ENCODE measurements at places on chromosomes 13 and 19.

DNA sequence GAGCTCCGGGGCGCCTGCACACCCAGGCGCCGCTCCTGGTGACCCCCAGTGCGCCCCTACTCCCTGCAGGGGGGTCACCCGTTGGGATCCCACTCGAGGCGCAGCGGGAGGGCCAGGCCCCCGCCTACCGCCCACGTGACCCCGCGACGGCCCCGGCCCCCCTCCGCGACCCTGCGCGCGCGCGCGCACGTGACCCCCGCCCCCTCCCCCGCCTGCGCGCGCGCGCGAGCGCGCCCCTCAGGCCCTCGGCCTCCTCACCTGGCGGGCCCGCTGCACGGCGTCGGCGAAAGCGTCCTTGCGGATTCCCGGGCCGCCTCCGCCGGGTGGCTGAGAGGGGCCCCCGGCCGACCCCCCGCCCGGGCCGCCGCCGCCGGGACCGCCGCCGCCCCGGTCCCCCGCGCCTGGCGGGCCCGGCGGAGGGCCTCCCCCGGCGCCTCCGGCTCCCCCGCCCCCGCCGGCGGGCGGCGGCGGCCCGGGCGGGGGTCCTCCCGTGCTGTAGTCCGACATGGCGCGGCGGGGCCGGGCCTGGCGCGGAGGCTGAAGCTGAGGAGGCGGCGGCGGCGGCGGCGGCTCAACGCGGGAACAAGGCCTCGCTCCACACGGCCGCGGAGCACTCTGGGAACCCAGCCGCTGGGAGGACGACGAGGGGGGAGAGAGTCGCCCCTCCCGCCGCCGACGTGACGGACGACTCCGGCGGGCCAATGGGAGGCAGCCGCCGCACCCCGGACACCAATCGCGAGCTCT is at the start of gene KHSRP:
Gene KHSRP, minus strand, starts transcription at position 617 of the 744 bp plus-strand sequence. Its CDS starts 110 bp downstream, at position 507.
- peak; percentile 29 for DNase-seq

GRCh38 chr19:49104229-49104864 is 9.8 kb upstream of the LIN7B start:
- no peak for DNase-seq

DNA sequence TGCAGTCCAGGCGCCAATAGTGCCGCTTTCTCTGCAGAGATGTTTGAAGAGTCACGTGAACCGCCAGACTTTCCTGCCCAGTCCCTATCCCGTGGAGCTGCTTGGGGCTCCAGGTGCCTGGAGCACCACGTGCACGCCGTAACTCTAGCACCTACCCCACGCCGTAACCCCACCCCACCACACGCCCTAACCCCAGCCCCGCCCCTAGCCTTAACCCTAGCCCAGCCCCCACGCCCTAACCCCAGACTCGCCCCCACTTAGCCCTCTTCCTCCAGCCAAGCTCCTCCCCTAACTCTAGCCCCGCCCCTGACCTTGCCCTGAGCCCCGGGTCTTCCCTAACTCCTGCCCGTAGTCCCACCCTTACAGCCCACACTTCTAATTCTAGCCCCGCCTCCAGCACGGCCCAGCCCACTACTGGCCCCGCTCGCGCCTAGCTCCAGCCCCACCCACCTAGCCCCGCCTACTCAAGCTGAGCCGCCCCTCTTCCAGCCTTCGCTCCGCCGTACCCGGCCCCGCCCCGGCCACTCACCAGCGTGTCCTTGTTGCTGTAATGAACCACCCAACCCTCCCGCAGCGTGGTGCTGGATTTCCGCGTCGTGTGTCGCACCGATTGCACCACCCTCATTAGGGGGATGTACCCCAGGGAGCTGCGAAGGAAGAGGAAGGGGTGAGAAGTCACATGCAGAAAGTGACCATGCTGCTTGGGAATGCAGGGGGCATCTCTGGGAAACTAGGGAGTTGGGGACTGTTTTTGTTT is 19.5 kb downstream of the PRKD2 start:
- DNase-seq, result no peak

DNA sequence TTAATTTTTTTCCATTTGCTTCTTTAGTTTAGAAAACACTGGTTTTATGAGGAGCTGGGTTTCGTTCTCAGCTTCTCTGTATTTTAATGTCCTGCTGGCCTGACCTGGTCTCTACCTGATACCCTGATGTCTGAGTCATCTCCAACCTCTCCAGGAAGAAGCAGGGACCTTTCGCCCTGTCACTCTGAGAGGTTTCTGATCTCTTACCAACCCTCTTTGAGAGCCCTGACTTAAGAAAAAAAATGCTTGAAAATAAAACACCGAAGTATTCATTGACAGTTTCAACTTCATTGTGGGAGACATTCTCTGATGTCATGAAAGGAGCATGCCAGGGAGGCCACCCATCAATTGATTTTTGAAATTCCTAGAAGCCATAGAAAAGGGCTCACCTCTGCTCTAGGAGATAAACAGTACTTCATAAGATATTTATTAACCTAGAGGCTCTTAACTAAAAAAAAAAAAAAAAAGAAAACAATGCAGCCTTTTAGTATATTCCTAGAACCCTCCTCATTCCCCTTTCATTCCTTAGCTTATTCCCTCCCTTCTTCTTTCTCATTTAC is 234.8 kb downstream of the ENOX1 start:
- DNase-seq, result no peak

DNA sequence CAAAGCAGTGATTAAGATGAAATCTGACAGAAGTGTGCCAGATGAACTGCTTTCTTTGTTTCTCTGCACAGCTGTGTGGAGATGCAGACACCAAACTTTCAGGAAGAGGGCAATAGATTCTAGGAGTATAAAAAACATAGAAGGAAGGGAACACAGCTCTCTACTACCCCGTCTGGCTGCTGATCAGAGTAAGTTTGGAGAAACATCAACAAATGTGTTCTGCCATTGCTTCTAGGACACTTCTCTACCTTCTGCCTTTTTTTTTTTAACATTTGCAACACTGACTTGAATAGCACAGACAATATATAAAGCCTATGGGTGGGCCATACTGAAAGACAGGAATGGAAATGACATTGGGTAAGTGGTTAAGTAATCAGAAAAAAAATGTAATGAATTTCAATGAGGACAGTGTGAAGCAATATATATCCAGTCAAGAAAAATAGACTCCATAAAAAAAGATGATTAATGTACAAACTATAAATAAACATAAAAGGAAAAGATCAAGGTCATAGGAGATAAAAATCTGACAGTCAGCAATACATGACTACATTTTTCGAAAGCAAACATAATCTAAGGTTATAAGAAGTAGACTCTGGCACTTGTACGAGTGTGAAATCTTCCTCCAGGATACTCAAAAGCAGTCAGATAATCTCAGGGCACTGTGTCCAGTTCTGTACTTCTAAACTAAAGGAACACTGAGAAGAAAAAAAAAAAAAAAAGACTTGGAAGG is 21.4 kb downstream of the NUFIP1 start:
- no peak for DNase-seq

DNA sequence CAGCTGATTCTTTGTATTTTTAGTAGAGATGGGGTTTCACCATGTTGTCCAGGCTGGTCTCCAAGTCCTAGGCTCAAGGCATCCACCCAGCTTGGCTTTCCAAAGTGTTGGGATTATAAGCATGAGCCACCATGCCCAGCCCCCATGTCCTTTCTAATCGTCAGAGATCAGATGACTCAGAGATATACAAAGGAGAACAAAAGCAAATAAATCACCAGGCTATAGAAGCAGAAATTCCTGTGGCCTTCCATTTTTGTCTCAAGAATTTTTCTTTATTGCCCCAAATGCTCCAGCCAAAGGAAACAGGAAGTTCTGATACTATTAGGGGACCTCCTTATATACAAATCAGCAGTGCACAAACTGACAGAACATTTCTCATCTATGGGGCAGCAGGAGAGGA is 207.8 kb downstream of the RFC3 start:
- no peak for DNase-seq

DNA sequence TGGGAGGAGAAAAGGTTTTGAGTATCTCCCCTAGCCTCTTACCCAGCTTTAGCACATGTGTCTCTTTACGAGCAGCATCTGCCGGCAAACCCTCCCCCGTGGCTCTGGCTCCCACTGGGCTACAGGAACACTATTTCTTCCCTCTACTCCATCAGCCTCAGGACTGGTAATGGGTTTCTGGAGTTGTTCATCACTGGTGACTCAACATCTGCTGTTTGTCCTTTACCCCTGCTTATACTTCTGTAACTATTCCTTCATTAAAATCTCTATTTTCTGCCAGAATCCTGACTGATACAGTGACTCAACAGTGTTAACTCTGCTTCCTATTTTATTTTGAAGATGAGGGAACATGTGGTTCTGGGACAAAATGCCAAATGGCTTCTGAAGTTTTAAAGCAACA is 437.3 kb upstream of the HTR2A start:
- DNase-seq, result no peak

GRCh38 chr13:51613535-51613934 is 29.3 kb downstream of the WDFY2 start:
- no peak for DNase-seq

- no peak for DNase-seq
These were observed 17.4 kb downstream of the PIP5K1C start for GRCh38 chr19:3682741-3683404.

GRCh38 chr13:94129490-94129894 is 350.0 kb downstream of the DCT start:
- DNase-seq, result no peak

GRCh38 chr13:22776394-22777186 is 404.2 kb upstream of the SGCG start:
- DNase-seq, result no peak

DNA sequence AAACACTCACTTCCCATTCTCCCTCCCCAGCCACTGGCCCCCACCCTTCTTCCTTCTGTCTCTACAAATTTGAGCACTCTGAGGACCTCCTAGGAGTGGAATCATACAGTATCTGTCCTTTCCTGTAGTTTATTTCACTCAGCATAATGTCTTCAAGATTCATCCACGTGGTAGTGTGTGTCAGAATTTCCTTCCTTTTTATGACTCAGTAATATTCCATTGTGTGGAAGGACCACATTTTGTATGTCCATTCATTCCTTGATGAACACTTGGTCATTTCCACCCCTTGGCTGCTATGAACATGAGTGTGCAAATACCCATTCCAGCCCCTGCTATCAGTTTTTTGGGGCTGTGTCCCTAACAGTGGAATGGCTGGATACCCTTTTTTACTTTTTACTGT is 9.8 kb downstream of the KLF2 start:
- no peak for DNase-seq

DNA sequence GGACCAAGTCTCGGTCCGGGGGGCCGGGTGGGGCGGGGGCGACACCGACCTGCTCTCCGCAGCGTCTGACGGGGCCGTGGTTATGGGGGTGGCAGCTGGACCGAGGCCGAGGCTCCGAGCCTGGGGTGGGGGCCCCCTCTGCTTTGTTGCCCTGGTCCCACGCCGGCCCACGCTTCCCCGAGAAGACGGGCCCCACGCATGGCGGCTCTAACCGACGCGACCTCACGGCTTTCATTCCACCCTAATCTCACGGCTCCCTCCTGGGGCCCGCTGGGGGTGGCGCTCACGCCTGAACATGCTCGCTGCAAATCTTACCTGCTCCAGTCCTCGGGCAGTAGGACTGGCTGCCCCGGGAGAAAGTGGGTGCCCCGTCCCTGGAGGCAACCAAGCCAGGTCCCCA is 14.8 kb upstream of the MISP start:
- DNase-seq, result no peak

DNA sequence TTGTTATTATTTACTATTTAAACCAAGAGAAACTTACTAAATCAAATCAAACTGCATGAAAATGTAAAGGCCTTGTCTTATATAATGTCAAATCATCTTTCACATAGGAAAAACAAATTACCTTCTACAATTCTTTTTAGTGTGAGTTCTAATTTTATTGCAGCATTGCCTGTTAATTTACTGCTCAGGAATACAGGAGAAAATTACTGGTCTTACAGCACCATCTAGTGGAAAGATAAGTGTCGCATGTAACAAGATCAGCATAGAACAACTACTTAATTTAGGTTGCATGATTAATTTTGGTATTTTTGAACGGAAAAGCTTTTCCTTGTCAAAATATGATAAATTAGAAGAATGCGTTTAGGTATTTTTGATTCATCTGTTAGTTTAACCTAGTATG is 502.7 kb downstream of the UQCRFS1 start:
- DNase-seq, result peak; percentile 91

- no peak for DNase-seq
These were observed 128.5 kb upstream of the EDNRB start for GRCh38 chr13:78047151-78047550.

DNA sequence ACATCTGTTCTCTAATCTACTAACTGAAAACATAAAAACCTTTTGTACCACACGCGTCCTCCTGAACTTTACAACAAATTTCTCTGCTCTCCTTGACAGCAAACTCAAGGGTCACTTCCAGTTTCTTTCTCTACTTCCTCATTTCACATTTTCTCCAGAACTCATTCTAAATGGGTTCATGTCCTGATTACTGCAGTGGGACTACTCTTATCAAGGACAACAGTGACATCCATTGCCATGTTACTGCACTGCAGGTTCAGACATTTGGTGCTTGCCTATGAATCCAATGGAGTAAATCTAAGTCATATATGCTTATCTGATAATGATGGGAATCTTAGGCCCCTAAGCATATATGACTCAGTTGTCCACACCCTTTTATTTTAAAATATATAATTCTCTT is 35.3 kb downstream of the FPR3 start:
- DNase-seq, result no peak

GRCh38 chr13:43227721-43228120 is 204.3 kb downstream of the DNAJC15 start:
- no peak for DNase-seq
